ENCODE measurements at places on chromosomes 1 and 21.

GRCh38 chr1:182275271-182275670 lies 116.3 kb downstream of the GLUL start:
- no peak for DNase-seq

- no peak for DNase-seq
Observed at GRCh38 chr1:23263380-23263887, 46.1 kb upstream of the HTR1D start.

DNA sequence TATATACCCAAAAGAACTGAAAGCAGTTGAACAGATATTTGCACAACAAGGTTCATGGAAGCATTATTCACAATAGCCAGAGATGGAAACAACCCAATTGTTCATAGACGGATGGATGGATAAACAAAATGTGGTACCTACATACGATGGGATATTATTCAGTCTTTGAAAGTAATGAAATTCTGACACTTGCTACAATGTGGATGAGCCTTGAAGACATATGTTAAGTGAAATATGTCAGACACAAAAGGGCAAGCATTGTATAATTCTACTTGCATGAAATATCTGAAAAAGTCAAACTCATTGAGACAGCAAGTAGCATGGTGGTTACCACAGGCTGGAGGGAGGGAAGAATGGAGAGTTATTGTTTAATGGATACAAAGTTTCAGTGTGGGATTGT lies 696.1 kb downstream of the MATN1 start:
- no peak for DNase-seq

GRCh38 chr1:155873860-155874259 lies 14.5 kb downstream of the SYT11 start:
- no peak for DNase-seq

GRCh38 chr1:115496904-115497527 lies 144.8 kb upstream of the VANGL1 start:
- no peak for DNase-seq

GRCh38 chr1:38113159-38113666 lies 66.6 kb upstream of the POU3F1 start:
- DNase-seq = no peak

GRCh38 chr21:42666023-42666747 lies 12.8 kb downstream of the PDE9A start:
- no peak for DNase-seq
